Renal pelvis (tissue), 12 donors: ENCODE measurements at places on chromosomes 4 and X.
A peak's percentile ranks its signal among the peaks of the same experiment; 100 is the strongest.

- no peak for DNase-seq
These were observed 1.4 kb upstream of the KIAA0232 start for GRCh38 chr4:6781113-6781512.

- no peak for DNase-seq
These were observed 97.0 kb downstream of the AFAP1 start for GRCh38 chr4:7842384-7843279.

DNA sequence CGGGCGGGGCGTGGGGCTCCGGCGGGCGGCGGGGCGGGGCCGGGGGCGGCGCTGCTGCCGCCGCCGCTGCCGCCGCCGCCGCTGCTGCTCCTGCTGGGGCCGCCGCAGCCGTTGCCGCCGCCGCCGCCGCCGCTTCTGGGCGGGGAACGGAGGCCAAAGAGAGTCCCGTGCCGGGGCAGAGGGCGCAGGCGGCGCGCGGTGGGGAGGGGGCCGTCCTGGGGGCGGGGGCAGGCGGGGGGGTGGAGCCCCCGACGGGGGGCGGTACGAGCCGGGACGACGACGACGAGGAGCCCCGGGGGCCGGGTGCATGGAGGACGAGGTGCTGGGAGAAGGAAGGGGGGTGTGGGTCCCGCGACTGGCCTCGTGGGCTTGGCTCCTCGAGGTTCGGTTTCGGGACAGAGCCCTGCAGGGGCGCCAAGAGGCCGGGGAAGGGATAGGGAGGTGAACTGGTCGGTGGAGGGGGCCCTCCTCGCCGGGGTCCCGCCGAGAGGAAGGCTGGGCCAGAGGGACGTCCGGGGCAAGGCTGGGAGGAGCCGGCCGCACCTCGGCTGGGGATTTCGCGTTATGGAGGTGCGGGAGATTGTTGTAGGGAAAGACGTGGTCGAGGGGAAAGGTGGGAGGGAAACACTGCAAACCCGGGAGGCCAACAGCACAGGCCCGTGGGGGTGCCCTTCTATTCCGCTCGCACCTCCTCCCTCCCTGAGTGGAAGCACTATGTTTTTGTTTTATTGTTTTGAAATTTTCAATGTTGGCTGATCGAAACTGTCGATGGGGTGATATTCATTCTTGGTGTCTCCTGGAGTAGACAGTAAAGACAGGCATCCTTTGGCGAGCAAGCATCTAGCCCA lies 1.9 kb downstream of the BCORL1 start:
- DNase-seq = no peak

DNA sequence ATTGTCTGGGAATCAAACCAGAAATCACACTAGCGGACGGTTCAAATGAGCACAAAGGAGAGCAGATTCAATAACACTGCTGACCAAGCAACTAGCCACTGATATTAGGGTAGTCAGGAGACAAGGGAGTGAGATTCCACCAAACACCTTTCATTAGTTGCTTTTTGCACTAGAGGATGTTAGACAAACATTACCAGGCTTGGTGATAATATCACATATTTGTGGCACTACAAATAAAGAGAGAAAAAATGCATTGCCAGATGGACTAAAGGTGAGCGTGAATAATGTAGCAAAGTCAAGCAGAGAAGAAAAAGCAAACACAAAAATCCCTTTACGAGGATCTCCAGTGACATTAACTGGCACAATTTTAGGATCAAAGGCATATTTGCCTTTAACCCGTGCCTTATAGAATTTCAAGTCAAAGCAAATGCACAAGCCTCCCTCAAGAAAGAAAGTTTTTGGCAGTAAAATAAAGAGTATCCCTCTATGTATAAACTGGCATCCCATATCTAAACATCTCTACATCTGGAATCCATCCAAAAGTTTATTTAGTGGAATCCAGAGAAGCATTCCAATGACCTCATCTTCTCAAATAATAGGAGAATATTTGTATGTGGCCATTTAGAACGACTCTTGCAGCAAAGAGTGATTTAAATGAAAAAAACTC lies 290.9 kb downstream of the KCTD8 start:
- DNase-seq = peak; percentile 35

DNA sequence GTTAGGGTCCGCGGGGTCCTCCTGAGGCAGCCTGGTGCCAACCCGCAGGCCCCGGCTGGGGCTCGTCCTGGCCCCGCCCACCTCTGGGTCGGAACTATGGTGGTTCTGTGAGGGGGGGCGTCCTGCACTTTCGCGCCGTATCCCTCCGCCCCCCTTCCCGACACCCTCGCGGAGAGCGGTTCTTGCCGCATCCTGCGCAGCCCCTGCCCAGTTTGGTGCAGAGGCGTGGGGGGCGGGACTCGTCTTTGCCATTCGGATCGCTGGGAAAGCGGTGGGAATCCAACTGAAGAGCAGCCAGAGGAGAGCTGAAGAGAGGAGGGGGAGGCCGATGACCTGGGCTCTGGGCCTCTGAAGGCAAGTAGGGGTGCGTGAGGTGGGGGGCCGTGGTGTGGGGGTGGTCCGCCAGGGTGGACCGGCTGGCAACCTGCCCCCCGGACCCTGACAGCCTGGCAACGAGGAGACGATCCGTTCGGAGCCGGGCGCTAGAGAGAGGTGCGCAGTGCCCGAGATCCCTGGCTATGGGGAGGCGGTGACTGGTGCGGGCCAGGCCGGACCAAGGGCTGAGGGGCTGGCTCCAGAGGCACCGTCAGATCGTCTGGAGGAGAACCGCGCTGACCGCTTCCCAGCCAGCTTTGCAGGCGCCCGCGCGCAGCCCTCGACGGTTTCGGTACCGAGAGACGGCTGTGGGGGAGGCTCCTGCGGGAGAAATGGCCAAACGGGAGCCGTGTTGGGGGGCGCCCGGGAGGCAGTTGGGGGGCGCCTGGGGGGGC lies at the start of gene GPRASP1:
Gene GPRASP1, plus strand, starts transcription at position 242 of the 770 bp plus-strand sequence. CDS start 2,431 bp downstream, outside the sequence.
- peak; percentile 45 for DNase-seq

DNA sequence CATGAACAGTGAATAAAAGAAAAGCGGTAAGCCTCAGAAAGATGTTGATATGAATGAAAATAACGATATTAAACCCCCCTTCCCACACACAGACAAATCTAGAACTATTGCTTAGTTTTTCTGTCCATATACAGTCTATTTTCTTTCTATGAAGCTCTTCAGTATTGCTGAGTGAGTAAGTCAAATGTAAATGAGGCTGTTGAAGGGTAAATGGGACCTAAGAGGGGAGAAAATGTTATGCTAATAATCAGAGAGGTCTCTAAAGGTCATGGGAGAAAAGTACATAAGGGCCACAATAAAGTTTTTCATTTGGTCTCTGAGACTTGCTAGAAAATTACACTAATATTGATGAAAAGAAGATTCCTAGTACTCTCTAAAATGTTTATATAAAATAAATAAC lies 56.2 kb downstream of the PABPC4L start:
- no peak for DNase-seq

DNA sequence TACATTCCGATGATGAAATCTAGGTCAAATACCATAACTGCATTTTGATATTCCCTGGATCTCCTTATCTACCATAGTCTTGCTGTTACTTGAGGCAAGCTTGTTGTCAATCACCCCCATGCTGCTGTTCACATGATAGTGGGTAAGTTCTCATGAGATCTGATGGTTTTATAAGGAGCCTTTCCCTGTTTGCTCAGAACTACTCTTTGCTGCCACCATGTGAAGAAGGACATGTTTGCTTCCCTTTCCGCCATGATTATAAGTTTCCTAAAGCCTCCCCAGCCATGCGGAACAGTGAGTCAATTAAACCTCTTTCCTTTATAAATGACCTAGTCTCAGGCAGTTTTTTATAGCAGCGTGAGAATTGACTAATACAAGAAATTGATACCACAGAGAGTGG lies 432.0 kb downstream of the GLUD2 start:
- DNase-seq = no peak

- no peak for DNase-seq
These were observed 5.1 kb upstream of the MYOZ2 start for GRCh38 chr4:119130365-119131065.

DNA sequence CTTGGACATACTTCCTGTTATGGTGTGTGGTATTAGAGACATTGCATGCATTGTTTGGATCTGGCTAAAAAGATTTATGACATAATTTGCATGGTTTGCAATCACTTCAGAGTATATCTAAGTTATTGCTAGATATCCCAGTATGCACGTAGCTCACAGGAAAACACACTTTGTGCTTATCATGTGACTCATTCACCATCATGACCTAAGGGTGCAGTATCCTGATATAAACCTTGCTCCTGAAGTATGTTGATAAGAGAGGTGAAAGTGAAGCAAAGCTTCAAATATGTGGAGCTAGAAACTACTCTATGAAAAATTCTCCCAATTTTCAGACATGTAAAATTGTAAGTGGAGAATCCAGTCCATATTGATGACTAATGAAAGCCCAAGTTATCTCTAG lies 46.9 kb upstream of the GRXCR1 start:
- DNase-seq = no peak

DNA sequence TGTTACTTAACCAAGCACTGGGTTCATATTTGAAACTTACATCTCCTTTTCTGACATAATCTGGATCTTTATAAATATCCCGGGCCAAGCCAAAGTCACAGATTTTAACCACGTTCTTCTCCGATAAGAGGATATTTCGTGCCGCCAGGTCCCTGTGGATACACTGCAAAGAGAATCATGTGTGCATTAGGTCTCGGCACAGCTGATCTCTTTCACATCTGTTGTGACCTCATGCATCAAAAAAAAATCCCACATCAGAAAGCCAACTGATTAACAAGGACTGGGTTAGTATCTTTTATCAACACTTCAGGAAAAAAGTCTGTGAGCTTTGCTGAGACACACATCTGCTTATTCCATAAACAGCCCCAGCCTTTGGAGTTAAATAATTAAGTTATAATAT lies 35.5 kb downstream of the KDR start:
- DNase-seq = no peak

DNA sequence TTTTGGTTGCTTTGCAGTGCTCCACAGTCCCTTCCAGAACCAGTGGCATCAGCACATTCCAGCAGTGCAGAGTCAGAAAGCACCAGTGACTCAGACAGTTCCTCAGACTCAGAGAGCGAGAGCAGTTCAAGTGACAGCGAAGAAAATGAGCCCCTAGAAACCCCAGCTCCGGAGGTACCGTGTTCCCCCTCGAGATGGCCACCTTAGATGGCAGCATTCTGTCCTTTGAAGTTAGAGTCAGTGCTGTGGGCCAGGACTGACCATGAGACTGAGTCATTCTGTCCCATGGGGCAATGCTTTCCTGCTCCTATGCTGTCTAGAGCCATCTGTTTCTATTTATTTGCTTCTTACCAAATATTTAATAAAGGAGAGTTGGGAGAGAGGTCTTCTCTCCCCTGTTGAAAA lies 112.3 kb downstream of the KLHL8 start:
- DNase-seq = no peak

GRCh38 chrX:125289209-125289608 lies 30.5 kb upstream of the TEX13C start:
- no peak for DNase-seq

GRCh38 chrX:34350561-34351335 lies 218.6 kb upstream of the FAM47A start:
- no peak for DNase-seq

DNA sequence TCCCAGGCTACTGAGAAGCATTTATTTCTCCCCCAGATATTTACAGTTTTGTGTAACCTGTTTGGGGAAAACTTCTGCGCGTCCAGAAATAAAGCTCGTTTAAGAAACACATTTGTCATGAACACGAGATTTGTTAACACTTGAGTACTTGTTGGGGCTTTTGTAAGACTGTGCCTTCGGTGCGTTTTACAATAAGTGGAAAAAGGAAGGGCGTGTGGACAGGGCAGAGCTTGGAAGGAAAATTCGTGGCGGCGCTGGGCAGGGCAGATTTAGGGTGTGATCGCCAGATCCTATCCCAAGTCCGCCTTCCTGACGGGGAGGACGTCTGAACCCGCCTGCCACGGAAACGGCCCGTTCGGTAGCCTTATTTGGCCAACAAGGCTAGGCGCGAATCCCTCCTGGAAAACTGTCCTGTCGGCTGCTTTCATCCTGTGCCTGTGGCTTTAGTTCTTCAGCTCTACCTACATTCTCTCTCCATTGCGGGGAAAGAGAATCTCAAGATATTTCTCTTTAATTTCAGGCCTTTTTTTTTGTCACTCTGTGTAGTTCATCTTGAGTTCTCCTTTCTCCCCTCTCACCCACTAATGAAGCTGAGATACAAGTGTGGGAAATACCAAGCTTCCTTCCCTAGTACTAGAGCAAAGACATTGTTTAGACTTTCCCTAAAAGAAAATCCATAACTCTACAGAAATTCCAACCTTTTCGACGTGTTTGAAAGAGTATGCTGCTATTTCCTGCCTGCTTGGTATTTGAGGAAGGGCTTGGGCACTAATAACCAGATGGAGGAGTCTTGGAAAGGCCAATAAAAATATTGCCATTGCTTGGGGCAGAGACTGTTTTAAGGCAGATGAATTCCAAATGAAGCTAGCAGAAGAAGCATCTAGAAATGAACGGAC lies 982 bp downstream of the PDLIM5 start:
- DNase-seq = peak; percentile 40

- no peak for DNase-seq
These were observed 17.8 kb upstream of the PAGE2B start for GRCh38 chrX:55056820-55057674.

GRCh38 chr4:8010618-8011017 lies 71.0 kb upstream of the AFAP1 start:
- peak; percentile 97 for DNase-seq

DNA sequence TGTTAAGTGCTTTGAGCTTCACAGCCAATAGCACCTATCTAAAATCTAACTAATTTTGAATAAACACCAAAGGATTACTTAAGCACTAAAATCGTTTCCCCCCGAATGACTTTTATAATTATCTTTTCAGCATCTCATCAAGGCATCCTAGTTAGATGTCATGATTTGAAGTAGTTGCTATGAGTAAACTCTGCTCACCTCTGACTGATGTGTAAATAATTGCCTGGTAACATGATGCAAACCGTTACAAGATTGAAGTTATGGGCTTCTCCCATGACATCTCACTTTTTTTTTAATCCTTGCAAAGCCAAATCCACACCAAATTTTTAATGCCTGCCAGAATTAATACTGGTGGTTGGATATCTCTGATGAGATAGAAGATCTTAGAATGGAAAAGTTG lies 377.1 kb downstream of the PRDM5 start:
- DNase-seq = no peak

DNA sequence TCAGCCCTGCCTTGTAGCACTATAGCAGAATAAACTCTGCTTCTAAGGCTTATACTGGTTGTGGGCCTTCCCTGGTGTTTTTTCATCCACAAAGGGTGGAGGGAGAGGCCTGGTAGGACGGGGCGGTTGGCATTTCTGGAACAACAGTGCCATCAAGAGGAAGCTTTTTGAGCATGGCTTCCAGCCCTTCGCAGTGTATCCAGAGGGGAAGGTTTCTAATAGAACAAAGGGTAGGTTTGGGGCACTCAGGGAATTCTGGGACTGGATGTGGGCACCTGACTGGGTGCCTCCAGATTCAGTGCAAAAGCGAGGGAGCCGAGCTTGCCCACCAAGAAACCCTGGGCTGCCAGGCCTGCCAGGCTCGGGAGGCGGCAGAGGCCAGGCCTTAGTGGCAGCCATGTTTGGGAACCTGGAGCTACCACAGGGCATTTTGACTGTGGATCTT lies 229.6 kb upstream of the AGTR2 start:
- DNase-seq = peak; percentile 89

- DNase-seq = no peak
These were observed 106.1 kb upstream of the TMEM150C start for GRCh38 chr4:82667761-82668480.
